ENCODE measurements at places on chromosomes 3 and 15.

- DNase-seq: no peak
Measured at GRCh38 chr15:43127752-43128151, 5.6 kb upstream of the TMEM62 start.

- DNase-seq: no peak
Measured at GRCh38 chr3:52516509-52517195, 17.0 kb downstream of the NT5DC2 start.

GRCh38 chr3:147407498-147408187 is 1.3 kb upstream of the ZIC4 start:
- no peak for DNase-seq

DNA sequence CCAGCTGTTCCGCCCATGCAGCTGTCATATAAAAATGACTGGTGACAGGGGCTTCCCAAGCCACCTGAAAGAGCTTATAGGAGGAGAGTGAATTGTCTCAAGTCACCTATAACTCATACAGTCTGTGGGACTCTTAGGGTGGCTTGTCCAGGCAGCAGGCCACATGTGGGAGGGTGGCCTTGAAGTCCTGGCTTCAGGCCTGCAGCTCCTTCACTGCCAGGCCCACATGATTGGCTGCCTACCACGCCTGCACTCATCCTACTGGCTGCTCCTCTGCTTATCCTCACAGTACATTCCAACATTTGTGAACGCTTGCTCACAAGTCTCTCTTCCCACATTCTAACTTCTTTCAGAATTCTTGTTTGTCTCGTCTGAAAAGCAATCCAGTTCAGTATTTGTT is 41.1 kb upstream of the TIPARP start:
- no peak for DNase-seq

- no peak for DNase-seq
Measured at GRCh38 chr3:49536875-49537533, 17.3 kb upstream of the BSN start.

DNA sequence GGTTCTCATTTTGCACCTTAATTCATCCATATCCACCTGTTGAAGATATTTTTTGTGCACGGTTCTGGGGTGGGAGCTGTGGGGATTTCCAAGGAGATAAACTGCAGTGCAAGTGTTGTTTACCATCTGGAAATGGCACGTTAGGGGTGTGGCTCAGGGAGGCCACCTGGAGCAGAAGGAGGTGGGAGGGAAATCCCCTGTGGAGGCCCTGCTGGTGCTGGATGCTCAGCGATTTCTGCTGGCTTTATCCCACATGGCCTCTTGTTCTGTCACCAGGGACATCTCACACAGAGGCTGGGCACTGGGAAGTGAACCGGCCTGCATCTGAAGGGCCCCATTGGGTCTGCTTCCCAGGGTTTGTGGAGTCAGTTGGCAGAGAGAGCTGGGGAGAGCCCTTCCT is 24.3 kb downstream of the TRPM1 start:
- no peak for DNase-seq

DNA sequence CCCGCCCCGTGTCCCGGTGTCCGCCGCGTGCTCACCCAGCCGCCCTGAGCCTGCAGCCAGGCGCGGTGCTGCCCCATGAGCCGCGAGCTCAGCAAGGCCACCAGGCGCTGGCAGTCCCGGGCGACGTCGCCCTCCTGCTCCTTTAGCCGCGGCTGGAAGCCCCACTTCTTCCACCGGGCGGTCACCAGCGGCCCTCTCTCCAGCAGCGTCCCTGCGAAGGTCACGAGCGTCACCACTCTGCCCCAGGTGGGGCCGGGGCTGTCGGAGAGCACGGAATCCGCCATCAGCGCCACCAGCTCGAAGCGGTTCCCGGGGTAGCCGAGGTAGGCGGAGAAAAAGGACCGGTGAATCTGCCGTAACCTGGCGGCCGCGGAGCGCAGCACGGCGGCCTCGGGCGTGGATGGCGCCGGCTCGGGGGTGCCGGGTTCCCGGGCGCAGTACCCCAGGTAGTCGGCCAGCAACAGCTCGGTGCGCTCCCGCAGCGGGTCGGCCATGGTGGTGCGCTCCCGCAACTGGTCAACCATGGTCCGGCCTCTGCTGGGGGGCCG is 298 bp downstream of the BCL2L10 start:
- DNase-seq: no peak

Measured in left renal pelvis (tissue), 4 donors.